Aortic smooth muscle cell (primary cell): ENCODE measurements at places on chromosomes 6 and 20. TPM values are rescaled to one million over a fixed set of nuclear protein-coding genes. Genes with fewer than 3 reads are reported as not detected.

The CEBPB gene
- total RNA-seq: 22.1 and 28.8 TPM in 2 replicates

The LY86 gene
- not detected in 2 replicates for total RNA-seq

The RAD21L1 gene
- total RNA-seq: 0.13 TPM in 1 of 2 replicates, not detected in the other

The SDC4 gene
- total RNA-seq: 54.5 and 89.0 TPM in 2 replicates
